ENCODE measurements at places on chromosomes 4 and X. TPM values are rescaled to one million over a fixed set of nuclear protein-coding genes. Genes with fewer than 3 reads are reported as not detected.

SPON2 gene
- total RNA-seq = 4.6 TPM

TMEM271 gene
- total RNA-seq = not detected

SMPX gene
- total RNA-seq = not detected

PPP4R3C gene
- not detected for total RNA-seq

MFSD8 gene
- 8.0 TPM for total RNA-seq

STATH gene
- total RNA-seq = not detected

MYOZ2 gene
- 0.10 TPM for total RNA-seq

VEGFD gene
- total RNA-seq = not detected

IL3RA gene
- total RNA-seq = 77.7 TPM

SPANXC gene
- not detected for total RNA-seq

GABRG1 gene
- total RNA-seq = not detected

SNCA gene
- 79.8 TPM for total RNA-seq

UGT2B10 gene
- not detected for total RNA-seq

All from glomerular endothelial cell (primary cell).